Left hindlimb (tissue), 1 donor: ENCODE measurements at places on chromosomes 7 and 10.

DNA sequence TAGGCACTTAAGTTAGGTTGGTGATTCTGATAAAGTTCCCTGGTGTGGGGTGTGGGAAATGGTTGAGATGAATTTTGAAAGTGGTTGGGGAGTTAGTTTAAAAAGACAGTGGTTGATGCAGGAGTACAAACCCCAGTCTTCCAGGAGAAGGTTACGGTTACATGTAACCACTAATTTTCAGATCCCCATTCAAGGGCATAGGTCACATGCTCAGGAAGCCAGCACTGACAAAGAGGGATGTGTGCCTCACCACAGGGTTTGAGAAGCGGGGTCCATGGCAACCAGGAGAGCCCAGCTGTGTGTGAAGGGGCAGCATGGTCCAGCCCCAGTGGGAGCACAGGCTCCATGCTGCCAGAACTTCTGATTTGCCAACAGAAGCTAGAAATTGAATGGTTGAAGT is 144.2 kb downstream of the MDFIC start:
- no peak for DNase-seq

DNA sequence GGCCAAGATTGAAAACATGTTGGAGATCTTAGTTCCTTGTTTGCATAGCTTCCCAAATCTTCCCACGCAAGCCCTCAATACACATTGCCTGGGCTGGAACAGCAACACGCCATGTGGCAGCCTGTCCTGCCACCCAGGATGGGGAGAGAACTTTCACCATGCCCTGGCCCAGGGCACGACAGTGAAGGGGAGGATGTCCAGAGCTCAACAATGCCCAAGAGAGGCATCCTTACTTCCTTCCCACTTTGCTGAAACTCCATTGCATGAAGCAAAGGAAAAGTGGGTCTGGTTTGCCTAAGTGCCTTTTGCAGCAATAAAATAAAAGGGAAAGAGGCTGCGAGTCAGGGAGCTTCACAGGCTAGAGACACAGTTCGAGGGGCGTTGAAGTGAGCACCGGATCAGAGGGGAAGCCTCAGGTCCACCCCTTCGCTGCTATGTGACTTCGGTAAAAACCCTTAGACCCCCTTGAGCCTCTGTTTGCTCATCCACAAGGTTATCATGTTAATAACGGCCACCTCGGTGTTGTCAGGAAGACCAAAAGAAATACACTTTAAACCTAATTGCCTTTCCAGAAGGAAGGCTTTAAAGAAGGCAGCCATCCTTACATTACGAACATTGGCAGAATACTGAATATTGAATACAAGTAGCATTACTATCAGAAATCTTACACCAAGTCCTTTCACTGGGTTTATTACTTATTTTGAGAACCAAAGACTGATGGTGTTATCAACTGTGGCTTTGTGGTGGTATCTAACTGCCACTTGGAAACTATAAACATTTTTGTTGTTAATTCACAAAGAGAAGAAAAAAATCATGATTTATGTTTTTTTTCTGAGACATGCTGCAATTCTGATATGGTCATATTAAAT is 133.3 kb downstream of the ICA1 start:
- DNase-seq, result no peak

DNA sequence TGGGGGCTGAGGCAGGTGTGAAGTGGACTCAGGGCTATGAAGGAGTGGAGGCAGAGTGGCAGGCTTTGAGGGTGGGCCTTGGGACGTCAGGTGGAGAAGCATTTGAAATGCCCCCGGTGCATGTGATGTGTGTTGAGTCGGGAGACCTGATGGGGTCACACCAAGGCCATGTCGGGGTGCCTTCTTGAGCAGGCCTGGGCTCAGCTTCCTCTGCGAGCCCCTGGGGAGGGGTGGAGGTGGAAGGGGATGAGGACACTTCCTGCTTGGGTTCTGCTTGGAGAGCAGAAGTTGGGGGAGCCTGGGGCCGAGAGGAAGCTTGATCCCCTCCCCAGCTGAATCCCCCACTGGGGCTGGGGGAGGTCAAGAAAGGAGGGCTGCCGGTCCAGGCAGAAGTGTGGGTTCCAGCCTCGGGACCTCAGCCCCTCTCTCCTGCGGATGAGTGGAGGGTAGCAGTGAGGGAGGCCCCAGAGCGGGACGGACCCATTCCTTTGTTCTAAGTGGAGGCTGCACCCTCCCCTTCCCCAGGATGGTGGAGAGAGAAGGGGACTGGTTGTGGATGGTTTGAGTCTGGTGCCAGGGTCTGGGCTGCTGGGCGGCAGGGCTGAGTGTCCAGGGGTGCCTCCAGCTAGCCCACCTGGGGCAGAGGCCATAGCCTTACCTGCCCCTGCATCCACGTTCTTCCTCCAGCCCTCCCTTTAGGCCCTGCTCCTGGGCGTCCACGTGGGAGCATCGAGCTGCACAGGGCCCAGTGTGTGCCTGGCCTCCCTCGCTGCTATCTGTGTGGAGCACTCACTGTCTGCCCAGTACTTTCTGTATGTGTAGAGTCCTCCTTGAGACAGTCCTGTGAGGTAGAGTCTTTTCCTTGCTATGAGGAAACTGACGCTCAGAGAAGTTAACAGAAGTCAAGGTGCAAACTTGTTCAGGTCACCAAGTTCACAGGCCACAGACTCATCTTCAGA is 36.7 kb downstream of the PRF1 start:
- peak; percentile 10 for DNase-seq

- peak; percentile 60 for DNase-seq
Observed at GRCh38 chr10:128064108-128064969, 61.9 kb downstream of the MKI67 start.

DNA sequence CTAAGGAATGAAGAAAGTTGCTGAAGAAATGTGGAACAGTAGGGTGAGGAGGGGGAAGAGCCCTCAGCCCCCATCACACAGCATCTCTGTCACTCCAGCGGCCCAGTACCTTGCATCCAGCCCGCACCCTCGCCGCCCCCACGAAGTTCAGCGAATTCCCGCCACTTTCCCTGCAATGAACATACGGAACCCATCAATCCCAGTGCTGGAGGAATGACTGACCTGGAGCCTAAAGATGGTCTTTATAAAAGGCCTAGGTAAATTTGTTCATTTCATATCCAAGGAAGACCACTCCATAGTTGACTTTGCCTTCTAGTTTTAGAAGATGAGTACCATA is 779 bp upstream of the KIF5B start:
- no peak for DNase-seq
